Gastrocnemius medialis (tissue), 4 donors: ENCODE measurements at places on chromosomes 1 and 21. TPM values are rescaled to one million over a fixed set of nuclear protein-coding genes. Genes with fewer than 3 reads are reported as not detected.

Gene FALEC
- total RNA-seq: not detected

Gene PYHIN1
- not detected for total RNA-seq

Gene PEX11B
- total RNA-seq: 46.0 TPM

Gene CRP
- total RNA-seq: 26.7 TPM

Gene IER5
- 39.8 TPM for total RNA-seq

Gene AGT
- 36.7 TPM for total RNA-seq

Gene OR2L3
- not detected for total RNA-seq

GRCh38 chr1:58443986-58444868 is 102.3 kb downstream of the OMA1 start:
- no peaks in the 10 kb centered on the region for H3K27me3 ChIP-seq
- H3K4me3 ChIP-seq: no peak overlapping the region
- DNase-seq: no peak
- peaks cover 12% of the 10 kb centered on the region for H3K4me1 ChIP-seq

- no peaks in the 10 kb centered on the region for H3K4me1 ChIP-seq
- no peaks in the 10 kb centered on the region for H3K36me3 ChIP-seq
- H3K27ac ChIP-seq: no peak overlapping the region
- no peak overlapping the region for H3K4me3 ChIP-seq
- no peaks in the 10 kb centered on the region for H3K27me3 ChIP-seq
Observed at GRCh38 chr1:167197692-167198091, 23.0 kb upstream of the POU2F1 start.

- H3K27ac ChIP-seq: no peak overlapping the region
- H3K27me3 ChIP-seq: no peaks in the 10 kb centered on the region
- no peak for DNase-seq
- no peak overlapping the region for H3K4me3 ChIP-seq
Observed at GRCh38 chr21:24658026-24658425, 949.3 kb downstream of the MRPL39 start.

- peak overlapping the region; percentile 39 for H3K27ac ChIP-seq
- no peak overlapping the region for H3K4me3 ChIP-seq
- H3K36me3 ChIP-seq: no peaks in the 10 kb centered on the region
- peaks cover 34% of the 10 kb centered on the region for H3K4me1 ChIP-seq
- no peaks in the 10 kb centered on the region for H3K27me3 ChIP-seq
Observed at GRCh38 chr1:180157576-180158057, 2.9 kb downstream of the QSOX1 start.

- H3K4me1 ChIP-seq: no peaks in the 10 kb centered on the region
- H3K27ac ChIP-seq: no peak overlapping the region
- DNase-seq: no peak
- no peaks in the 10 kb centered on the region for H3K27me3 ChIP-seq
- H3K4me3 ChIP-seq: no peak overlapping the region
Observed at GRCh38 chr1:192459467-192459866, 116.1 kb upstream of the RGS1 start.

DNA sequence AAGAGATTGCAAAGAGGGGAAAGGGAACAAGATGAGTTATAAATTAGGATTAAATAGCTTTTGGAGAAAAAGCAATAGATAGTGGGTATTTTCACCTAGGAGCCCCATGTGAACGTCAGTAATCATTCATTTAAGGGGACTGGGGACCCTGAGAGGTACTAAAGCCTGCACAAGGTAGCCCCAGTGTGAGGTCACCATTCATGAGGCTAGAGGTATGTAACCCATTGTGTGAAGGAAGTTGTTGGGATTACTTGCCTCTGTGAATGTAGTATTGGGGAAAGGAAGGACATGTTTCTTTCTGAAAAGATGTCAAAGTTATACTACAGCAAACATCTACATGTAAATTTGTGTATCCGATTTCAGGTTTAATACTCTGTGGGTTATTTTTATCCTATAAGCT is 276.8 kb downstream of the TBX15 start:
- H3K27me3 ChIP-seq: no peaks in the 10 kb centered on the region
- H3K27ac ChIP-seq: no peak overlapping the region
- H3K36me3 ChIP-seq: no peaks in the 10 kb centered on the region
- H3K4me1 ChIP-seq: peaks cover 3% of the 10 kb centered on the region

- no peak overlapping the region for H3K4me3 ChIP-seq
- DNase-seq: no peak
- H3K36me3 ChIP-seq: no peaks in the 10 kb centered on the region
- no peaks in the 10 kb centered on the region for H3K27me3 ChIP-seq
Observed at GRCh38 chr1:201724039-201724765, 104.8 kb upstream of the IPO9 start.

DNA sequence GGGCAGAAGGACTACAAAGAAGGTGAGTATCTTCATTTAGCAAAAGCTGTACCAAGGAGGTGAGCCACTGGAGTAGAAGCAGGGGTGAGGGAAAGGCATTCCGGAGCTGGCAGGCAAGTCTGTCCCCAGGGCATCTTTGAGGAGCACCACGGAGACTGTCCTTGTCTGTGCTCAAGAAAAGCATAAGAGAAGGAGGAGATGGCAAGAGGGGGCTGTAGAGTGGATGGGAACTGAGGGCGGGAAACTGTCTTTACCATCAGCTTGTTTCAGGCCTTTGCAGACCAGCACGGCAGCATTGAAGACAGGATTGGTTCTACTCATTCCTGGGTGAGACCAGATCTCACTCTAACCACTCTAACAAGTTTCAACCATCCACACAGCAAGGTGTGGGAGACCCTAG is 355.8 kb downstream of the AJAP1 start:
- H3K27me3 ChIP-seq: no peaks in the 10 kb centered on the region
- H3K27ac ChIP-seq: no peak overlapping the region
- no peaks in the 10 kb centered on the region for H3K36me3 ChIP-seq
- H3K4me3 ChIP-seq: no peak overlapping the region
- H3K4me1 ChIP-seq: no peaks in the 10 kb centered on the region

DNA sequence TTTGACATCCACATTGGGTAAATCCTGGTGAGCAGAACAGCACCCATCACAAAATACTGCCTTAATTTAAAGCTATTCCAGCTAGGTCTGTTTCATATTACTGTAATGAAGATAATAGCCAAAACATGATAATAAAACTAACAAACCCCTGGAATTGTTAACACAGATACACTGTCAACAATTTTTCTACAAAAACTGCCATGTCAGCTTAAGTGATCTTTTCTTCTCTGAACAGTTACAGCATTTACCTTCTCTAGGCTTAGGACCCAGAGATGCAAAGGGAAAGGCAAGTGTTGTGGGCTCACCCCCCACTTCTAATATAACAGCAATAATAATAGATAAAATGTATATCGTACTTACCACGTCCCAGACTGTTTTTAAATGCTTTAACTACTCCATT is 92.1 kb downstream of the SMYD3 start:
- H3K4me3 ChIP-seq: no peak overlapping the region
- no peaks in the 10 kb centered on the region for H3K27me3 ChIP-seq
- no peaks in the 10 kb centered on the region for H3K36me3 ChIP-seq
- no peak overlapping the region for H3K27ac ChIP-seq
- no peaks in the 10 kb centered on the region for H3K4me1 ChIP-seq

DNA sequence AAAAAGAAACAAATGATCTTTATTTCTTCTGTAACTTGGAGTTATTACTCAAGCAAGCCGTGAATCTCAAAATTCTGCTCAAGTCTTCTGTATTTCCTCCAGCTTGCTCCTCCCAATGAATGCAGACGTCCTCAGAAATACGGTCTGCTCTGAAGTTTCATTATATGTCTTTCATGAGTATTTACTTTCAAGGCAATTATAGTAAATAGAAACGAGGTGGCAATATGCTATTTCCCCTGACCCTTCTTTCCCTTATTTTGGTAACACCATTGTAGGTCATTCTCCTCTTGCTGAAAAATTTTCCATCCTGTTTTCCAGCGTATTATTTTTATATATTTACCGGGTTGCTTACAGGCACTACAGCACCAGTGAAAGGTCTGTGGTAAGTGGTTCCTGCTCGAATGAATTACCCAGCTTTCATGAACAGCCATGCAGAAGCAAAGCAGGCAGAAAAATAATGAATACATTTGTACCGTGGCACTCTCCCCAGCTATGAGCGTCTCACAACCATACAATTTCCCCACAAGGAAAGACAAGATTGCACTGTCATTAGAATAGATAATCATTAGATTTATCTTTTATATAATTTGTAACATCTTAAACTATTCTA is 350.9 kb upstream of the PKN2 start:
- H3K36me3 ChIP-seq: no peaks in the 10 kb centered on the region
- H3K4me1 ChIP-seq: no peaks in the 10 kb centered on the region

DNA sequence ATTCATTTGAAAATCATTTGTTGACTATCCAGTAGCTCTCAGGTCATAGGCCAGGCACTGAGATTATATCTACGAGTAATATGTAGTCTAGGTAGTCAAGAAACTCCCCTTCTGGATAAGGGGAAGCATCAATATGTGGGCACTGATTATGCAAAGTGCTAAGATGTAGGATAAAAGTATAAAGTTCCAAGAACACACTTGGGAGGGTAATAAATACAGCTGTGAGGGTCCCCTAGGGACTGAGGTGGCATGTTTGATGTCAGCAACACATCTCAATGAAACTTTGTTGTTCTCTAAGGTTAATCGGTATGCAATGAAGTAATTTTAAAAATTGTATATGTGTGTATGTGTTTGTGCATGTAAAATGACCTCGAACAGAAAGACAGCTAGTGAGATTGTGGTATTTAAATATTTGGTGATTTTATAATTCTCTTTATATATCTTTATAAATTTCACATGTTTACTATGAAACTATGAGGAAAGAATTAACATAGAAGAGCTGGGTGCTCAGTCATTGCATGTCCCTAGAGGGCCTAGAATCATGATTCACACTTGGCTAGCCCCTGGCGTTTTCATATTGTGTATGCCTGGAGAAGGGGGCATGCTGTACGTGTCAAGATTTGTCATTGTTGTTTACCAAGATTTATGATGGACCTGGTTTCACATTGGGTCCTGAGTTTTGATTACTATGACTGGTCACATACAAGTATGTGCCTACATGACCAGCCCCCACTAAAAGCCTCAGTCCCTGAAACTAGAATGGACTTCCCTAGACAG is 140.1 kb upstream of the DUSP10 start:
- H3K4me3 ChIP-seq: no peak overlapping the region
- no peaks in the 10 kb centered on the region for H3K27me3 ChIP-seq
- H3K36me3 ChIP-seq: no peaks in the 10 kb centered on the region

DNA sequence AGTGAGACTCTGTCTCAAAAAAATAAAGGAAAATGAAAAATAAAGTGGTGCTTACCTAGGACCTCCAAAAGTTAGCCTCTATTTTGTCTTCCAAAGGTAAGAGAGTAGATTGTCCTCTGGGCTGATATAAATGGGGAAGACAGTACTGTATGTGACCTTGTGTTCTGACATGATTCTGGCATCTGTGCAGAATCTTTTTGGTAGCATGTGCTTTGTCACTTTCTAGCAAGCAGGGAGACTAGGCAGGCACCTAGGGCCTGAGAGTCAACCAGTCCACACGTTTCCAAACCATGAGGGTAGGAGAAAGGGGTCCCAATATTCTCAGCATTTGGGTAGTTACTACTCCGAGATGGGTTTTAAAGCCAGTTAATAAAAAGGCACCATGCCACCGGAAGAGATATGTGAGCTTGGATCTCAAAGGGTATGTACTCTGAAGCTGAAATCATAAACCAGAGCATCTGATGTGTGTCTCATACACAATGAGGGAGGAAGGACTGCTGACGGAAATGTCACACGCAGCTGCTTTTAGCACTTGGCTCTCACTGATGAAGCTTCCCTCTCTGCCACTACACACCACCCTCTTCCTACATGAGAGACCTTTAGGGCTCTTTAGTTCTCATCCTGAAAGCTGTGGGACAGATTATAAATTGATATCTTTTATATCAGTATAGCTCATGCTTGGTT is 27.0 kb upstream of the SLC16A1 start:
- H3K27ac ChIP-seq: peak overlapping the region; percentile 94
- no peaks in the 10 kb centered on the region for H3K36me3 ChIP-seq
- DNase-seq: peak; percentile 81
- no peaks in the 10 kb centered on the region for H3K27me3 ChIP-seq

DNA sequence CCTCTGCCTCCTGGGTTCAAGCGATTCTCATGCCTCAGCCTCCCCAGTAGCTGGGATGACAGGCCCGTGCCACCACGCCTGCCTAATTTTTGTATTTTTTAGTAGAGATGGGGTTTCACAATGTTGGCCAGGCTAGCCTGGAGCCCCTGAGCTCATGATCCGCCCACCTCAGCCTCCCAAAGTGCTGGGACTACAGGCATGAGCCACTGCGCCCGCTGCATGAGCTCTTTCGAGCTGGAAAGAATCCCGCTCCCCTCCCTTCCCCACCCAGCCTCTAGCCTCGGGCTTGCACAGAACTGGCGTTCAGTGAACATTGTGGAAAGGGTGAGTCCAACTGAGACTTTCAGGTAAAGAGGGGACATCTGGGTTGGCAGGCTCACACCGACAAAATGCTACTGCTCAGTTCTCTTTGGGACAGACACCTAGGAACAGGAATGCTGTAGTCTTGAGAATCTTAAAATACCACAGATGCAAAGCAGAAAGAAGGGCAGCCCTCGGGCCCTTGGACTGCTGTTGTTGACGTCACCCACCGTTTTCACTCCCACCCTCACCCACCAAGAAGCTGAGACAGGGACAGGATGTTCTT is 9.7 kb upstream of the GNG4 start:
- H3K27me3 ChIP-seq: no peaks in the 10 kb centered on the region
- no peak for DNase-seq
- H3K4me3 ChIP-seq: no peak overlapping the region
- no peak overlapping the region for H3K27ac ChIP-seq
- peaks cover 30% of the 10 kb centered on the region for H3K36me3 ChIP-seq
- H3K4me1 ChIP-seq: no peaks in the 10 kb centered on the region

DNA sequence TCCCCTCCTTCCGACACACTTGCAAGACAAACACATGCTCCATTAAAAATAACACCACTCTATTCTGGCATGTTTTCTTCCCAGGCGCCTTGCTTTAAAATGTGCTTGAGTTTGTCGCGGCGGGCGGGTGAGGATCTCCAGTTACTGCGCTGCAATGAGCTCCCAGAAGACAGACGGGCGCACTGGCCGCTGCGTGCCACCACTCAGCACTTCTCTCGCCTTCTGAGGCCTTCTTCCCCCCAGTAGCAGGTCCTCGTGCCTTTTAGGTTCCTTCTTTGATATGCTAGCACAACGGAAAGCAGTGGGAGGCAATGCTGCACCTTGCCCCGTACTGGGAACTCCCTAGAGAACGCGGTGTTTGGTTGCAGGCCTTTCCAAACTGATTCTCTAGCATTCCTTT is 279.5 kb upstream of the NR5A2 start:
- DNase-seq: peak; percentile 12
- H3K4me3 ChIP-seq: no peak overlapping the region
- H3K27me3 ChIP-seq: no peaks in the 10 kb centered on the region
- H3K27ac ChIP-seq: no peak overlapping the region

GRCh38 chr1:201019321-201019977 is 4.1 kb downstream of the KIF21B start:
- H3K4me3 ChIP-seq: no peak overlapping the region
- peak; percentile 41 for DNase-seq
- peaks cover 12% of the 10 kb centered on the region for H3K27me3 ChIP-seq
- H3K27ac ChIP-seq: no peak overlapping the region

DNA sequence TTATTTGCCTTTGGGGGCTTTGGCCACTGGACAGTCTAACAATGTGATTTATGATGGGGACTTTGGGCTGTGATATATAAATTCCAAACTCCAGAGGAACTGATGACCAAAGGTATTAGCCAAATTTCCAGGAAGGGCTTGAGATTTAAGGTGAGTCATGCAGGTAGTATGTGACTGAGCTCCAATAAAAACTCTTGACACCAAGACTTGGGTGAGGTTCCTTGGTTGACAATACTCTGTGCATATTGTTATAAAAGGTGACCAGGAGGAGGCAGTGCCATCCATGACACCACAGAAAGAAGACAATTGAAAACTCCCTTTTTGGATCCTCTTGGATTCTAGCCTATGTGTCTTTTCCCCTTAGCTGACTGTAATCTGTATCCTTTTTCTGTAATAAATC is 392.7 kb upstream of the LRRC7 start:
- H3K27me3 ChIP-seq: no peaks in the 10 kb centered on the region
- no peak overlapping the region for H3K4me3 ChIP-seq
- no peak for DNase-seq
